Right atrium auricular region (tissue), 2 donors: ENCODE measurements at places on chromosomes 3 and 15. TPM values are rescaled to one million over a fixed set of nuclear protein-coding genes. Genes with fewer than 3 reads are reported as not detected.
A peak's percentile ranks its signal among the peaks of the same experiment; 100 is the strongest.

DNA sequence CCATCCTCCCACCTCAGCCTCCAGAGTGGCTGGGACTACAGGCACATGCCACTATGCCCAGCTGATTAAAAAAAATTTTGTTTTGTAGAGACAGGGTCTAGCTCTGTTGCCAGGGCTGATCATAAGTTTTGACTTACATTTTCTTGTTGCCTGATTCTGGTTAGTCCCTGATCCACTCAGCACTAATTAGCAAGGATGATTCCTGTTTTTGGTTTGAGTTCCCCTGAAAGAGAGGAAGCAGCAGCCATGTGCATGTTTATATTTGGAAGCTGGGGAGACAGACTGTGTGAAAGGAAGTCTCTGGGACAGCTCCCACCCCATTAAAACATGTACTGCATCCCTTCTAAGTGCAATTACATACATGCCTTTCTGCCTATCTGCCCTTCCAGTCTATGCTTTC lies 3.6 kb upstream of the NCK1 start:
- no peaks in the 10 kb centered on the region for H3K27me3 ChIP-seq
- no peak overlapping the region for H3K4me3 ChIP-seq
- no peaks in the 10 kb centered on the region for H3K36me3 ChIP-seq
- no peak for DNase-seq

- H3K4me3 ChIP-seq = no peak overlapping the region
- H3K4me1 ChIP-seq = no peaks in the 10 kb centered on the region
- H3K27me3 ChIP-seq = no peaks in the 10 kb centered on the region
- H3K27ac ChIP-seq = no peak overlapping the region
Observed at GRCh38 chr3:192364316-192364715, 363.0 kb downstream of the FGF12 start.

DNA sequence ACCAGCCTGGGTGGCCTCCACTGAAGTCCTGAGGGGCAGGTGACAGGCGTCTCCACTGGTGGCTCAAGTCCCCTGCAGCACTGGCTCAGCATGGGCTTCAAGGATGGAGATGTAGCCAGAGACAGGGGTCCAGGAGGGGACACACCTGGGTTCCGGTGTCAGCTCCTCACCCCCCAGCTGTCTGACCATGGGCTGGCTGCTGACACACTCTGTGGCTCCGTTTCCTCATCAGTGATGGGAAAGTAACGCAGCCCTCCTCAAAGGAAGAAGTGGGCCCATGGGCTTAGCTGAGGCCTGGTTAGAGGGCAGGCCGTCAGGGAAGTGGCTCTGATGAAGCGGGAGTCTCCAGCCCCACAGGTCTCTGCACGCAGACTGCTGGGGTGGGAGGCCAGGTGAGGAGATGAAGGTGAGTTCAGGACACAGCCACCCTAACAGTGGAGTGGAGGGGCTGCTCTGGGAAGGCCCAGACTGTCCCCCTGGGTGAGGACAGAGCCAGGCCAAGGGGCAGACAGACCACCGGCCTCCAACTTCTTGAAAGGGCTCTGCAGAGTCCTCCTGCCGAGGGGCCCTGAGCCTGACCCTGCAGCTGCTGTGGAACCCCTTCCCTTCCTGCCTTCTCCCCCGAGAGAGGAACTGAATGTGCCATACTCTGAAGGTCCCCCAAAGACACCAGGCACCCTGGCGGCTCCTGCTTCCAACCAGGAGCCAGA lies 24.0 kb downstream of the PSTPIP1 start:
- no peak for DNase-seq
- no peaks in the 10 kb centered on the region for H3K27me3 ChIP-seq
- no peaks in the 10 kb centered on the region for H3K36me3 ChIP-seq
- no peaks in the 10 kb centered on the region for H3K4me1 ChIP-seq
- H3K27ac ChIP-seq = no peak overlapping the region

DNA sequence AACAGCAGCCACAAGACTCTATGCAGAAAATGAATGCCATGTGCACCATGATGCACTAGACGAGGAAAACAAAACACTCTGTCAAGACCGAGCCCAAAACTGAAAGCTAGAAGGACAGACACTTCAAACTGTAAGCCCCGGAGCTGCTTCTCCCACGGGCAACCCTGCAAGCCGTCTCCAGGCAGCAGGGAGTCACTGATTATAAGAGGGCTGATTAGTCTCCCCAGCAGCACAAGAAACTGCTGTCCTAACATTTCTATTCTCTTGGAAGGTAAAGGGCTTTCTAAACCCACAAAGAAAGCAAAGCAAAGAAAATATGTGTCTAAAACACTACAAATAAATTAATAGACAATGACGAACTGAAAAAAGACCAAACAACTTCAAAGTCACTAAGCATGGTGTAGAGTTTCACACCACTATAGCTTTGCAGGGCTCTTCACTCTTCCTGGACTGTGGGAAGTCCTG lies 15.5 kb downstream of the TBC1D2B start:
- H3K27ac ChIP-seq = peak overlapping the region; percentile 0
- no peaks in the 10 kb centered on the region for H3K27me3 ChIP-seq
- DNase-seq = no peak

- no peak overlapping the region for H3K4me3 ChIP-seq
- no peak for DNase-seq
- no peaks in the 10 kb centered on the region for H3K4me1 ChIP-seq
- H3K36me3 ChIP-seq = no peaks in the 10 kb centered on the region
- no peaks in the 10 kb centered on the region for H3K27me3 ChIP-seq
- no peak overlapping the region for H3K27ac ChIP-seq
Observed at GRCh38 chr3:10852066-10852808, 36.2 kb downstream of the SLC6A11 start.

GRCh38 chr3:113404637-113405036 lies 36.7 kb downstream of the CFAP44 start:
- no peak overlapping the region for H3K27ac ChIP-seq
- peaks cover 16% of the 10 kb centered on the region for H3K36me3 ChIP-seq
- DNase-seq = no peak
- H3K4me1 ChIP-seq = no peaks in the 10 kb centered on the region
- no peak overlapping the region for H3K4me3 ChIP-seq

GRCh38 chr3:187987187-187987586 lies 166.8 kb upstream of the LPP start:
- H3K4me1 ChIP-seq = peaks cover 10% of the 10 kb centered on the region
- H3K27me3 ChIP-seq = no peaks in the 10 kb centered on the region
- no peaks in the 10 kb centered on the region for H3K36me3 ChIP-seq
- DNase-seq = no peak
- no peak overlapping the region for H3K4me3 ChIP-seq

Gene FSIP1
- total RNA-seq = 0.24 TPM

Gene ROPN1
- not detected for total RNA-seq
